Right atrium auricular region (tissue), 2 donors: ENCODE measurements at places on chromosomes 12 and 14. TPM values are rescaled to one million over a fixed set of nuclear protein-coding genes. Genes with fewer than 3 reads are reported as not detected.

- no peak for DNase-seq
Observed at GRCh38 chr12:27282754-27283153, 38.7 kb downstream of the STK38L start.

DNA sequence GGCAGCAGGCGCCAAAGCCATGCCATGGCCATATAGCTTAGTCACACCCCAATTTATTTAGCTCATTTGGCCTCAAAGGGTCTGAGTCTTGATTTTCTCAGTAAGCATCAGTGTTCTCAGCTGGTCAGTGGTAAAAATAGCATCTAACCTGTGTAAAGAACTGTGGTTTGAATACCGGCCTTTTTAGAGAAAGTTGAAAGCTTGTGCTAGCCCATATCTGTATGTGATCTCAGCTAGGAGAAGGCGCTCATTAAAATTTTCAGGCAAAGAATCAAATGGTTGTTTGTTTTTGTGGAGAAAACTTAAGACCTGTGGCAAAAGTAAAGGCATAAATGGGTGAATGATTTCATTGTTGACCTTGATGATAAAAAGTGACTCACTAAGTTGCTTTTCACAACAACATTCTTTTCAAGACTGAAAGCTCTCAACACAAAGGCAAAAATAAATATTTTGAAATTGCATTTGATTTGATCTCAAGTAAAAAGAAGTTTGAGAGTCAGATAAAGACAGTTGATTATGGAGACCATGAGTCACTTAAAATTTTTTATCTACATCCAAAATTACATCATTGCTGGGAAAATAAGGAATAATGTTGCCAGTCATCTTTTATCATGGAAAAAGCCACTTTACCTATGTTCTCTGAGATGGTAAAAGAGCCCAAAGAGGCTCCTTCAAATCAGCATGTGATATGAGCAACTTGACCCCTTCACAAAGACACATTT is 128.5 kb upstream of the RGS6 start:
- DNase-seq = no peak

- no peak for DNase-seq
Observed at GRCh38 chr12:46787496-46788055, 38.2 kb downstream of the SLC38A4 start.

DNA sequence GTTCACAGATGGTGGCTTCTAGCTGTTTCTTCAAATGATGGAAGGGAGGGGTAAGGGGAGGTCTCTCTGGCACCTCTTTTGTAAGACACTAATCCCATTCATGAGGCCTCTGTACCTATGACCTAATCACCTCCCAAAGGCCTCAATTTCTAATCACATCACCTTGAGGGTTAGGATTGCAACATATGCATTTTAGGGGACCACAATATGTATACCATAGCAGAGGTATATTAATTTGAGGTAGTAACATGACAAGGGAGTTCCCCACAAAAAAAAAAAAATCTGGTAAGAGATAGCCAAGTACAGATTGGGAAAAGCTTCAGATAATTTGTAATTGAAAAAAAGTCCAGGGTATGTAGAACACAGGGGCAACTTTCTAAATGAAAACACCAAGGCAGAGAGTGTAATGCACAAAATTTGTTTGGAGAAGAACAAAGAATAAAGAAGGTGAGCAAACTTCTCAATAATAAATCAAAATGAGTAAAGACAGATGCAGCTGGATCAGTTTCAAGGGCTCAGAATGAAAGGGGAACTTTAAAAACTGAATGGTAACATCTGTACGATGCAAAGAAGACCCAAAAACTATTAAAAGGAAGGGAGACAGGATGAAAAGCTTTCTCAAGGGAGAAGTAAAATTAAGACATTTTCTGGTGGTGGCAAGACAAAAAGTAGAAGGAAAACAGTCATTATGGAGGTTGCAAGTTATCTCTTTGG is 125.5 kb upstream of the DCN start:
- DNase-seq = no peak

DNA sequence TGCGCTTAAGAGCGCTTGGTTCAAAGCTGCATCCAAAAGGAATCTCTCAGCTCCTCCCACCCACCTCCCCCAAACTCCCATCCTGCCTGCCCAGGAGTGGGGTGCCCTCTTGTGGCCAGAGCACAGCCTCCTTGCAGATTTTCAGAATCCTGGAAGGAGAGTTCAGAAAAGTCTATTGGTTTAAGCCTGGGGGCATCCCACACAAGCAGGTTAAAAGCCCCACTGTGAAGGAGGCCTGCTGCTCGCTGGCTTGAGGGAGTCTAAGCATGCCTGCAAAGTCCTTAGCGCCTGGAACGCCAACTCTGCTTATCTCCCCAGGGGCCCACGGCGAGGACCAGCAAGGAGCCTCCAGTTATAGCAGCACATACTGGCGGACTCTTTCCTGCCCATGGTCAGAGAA is 297.1 kb downstream of the KSR2 start:
- no peak for DNase-seq

Gene C12orf50
- total RNA-seq = not detected

Gene AQP2
- 0.83 TPM for total RNA-seq

Gene OAS3
- total RNA-seq = 2.7 TPM
